Stimulated activated CD4-positive, alpha-beta T cell treated with anti-CD3 and anti-CD28 coated beads, Interleukin-4, amount 100 ng/mL, for 48 hours (primary cell): ENCODE measurements at places on chromosomes 1 and 21.

- DNase-seq = no peak
Observed at GRCh38 chr1:208135354-208135753, 108.8 kb downstream of the PLXNA2 start.

DNA sequence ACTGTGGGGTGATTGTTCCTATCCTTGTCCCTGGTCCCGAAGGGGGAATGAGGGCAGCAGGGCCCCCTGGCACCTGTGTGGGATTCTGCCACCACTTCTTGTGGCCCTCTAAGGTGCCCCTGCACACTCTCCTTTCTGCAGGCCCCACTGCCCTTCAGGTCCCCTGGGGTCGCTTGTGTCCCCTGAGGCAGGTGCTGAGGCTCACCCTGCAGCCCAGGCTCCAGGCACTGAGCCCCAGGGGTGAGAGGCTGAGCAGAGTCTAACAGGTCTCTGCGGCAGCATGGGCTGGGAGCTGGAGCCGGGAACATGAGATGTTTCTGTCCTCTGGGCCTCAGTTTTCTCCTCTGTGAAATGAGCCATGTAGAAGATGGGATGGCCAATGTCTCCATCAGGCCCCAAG lies 211.0 kb upstream of the VAMP3 start:
- no peak for DNase-seq

DNA sequence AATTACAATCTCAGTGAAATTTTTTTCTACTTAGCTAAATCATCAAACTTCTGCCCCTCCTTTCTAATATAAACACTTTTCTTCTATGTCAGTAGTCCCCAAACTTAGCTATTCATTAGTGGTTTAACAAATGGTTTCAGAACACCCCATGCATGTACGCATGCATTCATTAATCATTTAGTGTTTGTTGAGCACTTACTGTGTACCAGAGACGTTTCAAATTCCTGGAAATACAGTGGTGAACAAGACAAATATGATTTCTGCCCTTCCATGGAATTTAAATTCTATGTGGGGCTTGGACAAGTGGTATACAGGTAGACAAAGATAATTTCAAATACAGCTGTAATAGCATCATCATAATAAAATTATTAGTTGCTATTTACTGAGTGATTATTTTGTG lies 1.5 kb downstream of the ZBTB40 start:
- DNase-seq = no peak

DNA sequence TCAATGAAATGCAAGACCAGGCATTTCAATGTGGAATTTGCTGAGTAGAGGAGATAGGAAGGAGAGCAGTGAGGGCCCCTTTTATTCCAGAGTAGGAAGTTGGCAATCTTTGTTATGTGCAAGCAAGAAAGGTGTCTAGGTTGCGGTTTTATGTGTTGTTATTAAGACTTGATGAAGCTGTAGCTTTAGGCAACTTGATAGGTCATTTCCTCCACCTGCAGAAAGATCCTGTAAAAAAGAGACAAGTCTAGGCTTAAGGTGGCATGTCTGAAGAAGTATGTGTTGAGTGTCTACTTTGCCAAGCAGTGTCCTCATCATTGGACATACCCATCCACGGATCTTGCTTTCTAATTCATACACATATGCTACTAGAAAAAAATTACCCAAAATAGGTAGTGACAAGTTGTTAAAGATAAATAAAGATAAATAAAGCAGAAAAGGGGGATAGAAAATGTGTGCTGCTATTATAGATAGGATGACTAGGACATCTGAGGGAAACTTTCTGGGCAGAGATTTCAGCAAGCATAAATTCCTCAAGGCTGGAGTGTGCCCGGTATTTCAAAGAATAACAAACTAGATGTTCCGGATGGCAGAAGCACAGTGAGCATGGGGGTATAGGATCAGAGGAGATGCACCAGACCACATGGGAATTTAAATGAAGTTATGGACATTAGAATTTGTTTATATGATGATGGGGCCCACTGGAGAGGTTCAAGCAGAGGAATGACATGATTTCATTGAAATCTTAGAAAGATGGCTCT lies 335.0 kb downstream of the TGFB2 start:
- DNase-seq = no peak

- no peak for DNase-seq
Observed at GRCh38 chr1:29962336-29962735, 726.0 kb downstream of the PTPRU start.
